ENCODE measurements at places on chromosomes 16 and 17.

DNA sequence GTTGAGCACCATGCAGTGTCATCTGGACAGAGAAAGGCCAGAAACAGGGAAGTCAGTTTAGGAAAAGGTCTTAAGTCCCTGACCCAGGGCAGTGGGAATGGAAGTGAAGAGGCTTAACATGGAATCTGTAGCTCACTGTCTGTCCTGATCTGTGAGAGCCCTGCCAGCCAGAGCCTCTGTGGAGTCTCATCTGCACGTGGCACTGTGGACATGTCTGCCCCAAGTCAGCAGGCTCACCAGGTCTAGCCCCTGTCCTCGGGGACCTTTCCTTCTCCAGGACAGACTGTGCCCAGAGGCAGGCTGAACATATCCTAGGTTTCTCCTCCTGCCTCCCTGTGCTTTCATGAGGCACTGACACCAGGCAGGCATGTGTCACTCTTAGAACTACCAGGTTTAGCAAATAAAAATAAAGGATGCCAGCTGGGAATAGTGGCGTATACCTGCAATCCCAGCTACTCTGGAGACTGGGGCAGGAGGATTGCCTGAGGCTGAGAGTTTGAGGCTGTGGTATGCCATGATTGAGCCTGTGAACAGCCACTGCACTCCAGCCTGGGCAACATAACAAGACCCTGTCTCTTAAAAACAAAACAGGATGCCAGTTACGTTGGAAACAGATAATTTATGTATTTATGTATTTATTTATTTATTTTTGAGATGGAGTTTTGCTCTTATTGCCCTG is 22.4 kb downstream of the UNK start:
- DNase-seq, result peak; percentile 50

DNA sequence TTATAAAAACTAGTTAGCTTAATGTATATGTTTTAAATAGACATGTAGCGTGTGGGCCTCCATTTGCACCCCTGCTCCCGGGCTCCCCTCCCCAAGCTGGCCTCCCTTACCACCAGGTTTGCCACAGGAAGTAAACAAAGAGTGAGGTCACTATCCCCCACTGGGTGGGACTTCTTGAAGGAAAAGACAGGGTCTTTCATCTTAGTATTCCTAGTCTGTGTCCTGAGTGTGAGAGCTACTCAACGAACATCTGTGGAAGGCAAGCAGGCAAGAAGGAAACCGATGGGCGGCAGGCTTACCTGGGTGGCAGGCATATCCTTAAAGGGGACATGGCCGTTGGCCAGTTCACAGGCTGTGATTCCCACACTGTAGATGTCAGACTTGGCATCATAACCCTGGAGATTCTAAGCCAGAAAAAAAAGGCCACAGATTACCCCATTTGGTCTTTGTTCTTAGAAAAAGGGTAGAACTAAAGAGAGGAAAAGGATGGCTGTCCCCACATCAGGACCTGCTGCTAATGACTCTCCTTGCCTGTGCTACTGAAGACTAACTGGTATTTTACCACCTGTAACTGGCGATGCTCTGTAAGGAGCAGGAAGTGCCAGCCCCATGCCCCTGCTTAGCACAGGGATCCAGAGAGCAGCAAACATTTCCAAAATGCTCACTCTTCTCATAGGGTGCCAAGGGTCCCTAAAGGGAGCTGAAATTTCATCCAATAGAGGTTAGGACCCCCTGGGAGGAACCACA is 6.6 kb upstream of the LIMD2 start:
- no peak for DNase-seq

GRCh38 chr17:43338886-43339516 is 59.8 kb upstream of the ARL4D start:
- peak; percentile 85 for DNase-seq

- no peak for DNase-seq
Measured at GRCh38 chr17:9071811-9072498, 50.6 kb downstream of the NTN1 start.

DNA sequence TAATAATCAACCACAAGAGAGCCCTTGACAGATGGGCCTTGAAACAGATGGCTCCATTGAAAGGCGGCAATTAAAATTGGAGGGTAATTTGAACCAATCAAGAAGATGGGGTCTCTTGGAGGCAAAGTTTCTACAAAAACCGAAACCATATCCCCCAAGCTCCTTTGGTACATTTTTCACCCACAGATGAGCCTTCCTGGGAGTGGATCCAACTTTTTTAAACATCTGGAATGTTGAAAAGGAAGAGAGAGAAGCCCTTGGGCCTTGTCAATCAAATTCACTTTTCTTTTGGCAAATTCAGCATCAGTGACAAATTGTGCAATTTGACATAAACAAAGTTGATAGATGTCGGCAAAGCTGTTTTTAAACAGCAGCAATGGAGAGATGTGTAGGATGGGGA is 13.2 kb upstream of the NUP93 start:
- no peak for DNase-seq

DNA sequence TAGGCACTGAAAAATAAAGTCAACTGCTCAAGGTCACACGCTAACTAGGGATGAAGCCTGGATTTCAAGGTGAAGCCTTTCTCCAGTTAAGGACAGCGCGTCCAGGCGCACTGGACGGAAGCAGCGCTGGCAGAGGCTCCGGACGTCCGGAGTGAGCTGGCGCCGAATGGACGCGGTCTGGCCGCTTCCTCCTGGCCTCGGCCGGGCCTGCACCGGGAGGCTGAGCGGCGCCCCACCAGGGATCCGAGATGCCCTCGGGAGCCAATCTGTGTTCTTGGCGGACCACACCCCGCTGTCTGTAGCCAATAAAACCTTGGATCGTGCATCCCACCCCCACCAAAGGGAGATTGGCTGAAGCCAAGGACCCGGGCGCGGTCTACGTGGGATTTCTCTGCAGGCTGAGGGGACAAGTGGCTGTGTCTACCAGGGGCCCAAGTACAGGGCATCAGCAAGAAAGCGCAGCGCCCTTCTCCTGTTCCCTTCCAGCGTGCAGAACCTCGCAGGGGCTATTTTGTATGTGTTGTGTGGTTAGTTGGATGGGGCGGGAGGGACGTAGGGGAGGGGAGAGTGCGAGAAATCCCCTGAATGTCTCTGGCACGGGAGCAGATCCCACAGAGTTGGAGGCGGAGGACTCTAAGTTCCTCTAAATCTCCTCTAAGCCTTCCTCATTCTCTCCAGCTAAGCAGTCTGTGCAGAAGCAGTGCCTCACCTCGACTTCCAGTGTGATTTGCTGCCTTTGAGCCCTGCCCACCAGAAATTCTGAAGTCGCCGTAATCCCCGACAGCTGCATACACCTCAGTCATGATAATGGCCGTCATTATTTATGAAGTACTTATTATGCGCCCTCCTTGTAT is 2.5 kb upstream of the AKAP10 start:
- DNase-seq, result no peak

- DNase-seq, result peak; percentile 36
Measured at GRCh38 chr17:8869114-8869815, 1.8 kb upstream of the PIK3R6 start.

GRCh38 chr16:35749253-35750141 is 2290.1 kb downstream of the TP53TG3F start:
- no peak for DNase-seq

DNA sequence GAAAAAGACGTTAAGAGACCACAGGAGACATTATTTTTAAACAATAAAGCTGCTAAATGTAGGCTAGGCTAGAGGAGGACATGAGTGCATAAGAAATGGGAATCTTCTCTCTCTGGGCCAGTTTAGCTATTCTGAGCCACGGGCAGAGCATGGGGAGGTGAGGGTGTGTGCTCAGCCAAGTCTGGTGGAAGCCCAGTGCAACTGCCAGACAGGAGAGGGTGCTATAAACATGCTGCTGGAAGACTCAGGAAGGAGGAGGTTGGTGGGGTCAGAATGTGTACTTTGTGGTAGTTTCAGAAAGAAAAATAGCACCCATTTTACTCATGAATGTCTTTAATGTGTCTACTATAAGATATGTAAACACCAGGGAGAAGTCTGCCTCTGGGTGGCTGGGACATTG is 5.9 kb upstream of the SDK2 start:
- DNase-seq, result no peak

GRCh38 chr17:49971848-49972485 is 3.0 kb downstream of the DLX4 start:
- no peak for DNase-seq

DNA sequence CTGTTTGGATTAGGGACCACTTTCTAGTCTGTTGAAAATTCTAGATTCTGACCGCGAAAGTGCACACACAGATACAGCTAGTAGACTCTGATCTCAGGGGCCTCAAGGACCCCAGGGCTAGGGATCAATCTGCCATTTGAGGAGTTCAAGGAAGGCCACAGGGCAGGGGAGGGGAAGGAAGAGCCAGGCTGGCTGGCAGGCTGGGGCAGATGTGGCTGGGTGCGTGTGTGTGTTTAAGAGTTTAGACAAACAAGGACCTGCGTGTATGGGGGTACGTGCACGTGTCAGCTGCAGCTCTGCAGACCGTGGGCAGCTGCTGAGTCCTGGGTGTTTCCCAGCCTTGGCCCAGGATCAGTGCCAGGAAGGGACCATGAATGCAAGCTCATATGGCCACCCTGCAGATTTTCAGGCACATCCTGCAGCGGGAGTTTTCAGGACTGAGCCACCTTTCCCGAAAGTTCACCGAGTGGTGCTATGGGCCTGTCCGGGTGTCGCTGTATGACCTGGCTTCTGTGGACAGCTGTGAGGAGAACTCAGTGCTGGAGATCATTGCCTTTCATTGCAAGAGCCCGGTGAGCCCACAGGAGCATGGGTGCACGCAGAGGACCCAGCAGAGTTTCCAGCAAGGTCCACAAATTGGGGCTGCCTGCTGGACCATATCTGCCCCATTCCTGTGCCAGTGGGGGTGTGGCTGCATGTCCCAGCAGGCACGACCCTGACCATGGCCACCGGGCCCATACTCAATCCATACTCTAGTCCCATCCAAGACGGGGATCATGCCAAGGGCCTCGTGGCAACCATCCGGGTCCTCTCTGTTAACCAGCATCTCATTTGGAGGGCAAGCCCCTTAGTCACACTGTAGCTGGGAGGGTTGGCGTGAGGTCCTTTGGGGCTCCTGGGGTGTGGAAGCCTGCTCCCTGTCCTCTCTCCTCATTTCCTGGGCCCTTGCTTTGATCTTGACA is 10.6 kb downstream of the TRPV2 start:
- DNase-seq, result no peak

DNA sequence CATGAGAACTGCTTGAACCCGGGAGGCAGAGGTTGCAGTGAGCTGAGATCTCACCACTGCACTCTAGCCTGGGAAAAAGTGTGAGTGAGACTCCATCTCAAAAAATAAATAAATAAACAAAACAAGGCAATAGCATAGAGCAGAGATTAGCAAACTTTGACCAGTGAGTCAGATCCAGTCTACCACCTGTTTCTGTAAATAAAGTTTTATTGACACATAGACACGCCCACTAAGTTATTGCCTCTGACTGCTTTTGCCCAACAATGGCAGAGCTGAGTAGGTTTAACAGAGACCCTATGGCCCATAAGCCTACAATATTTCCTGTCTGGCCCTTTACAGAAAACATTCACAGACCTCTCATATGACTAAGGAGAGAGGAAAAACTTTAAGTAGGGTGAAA is 44.3 kb downstream of the XYLT1 start:
- no peak for DNase-seq

- no peak for DNase-seq
Measured at GRCh38 chr16:69056421-69056820, 49.0 kb upstream of the HAS3 start.

- no peak for DNase-seq
Measured at GRCh38 chr17:75341784-75342486, 52.7 kb upstream of the SLC25A19 start.

DNA sequence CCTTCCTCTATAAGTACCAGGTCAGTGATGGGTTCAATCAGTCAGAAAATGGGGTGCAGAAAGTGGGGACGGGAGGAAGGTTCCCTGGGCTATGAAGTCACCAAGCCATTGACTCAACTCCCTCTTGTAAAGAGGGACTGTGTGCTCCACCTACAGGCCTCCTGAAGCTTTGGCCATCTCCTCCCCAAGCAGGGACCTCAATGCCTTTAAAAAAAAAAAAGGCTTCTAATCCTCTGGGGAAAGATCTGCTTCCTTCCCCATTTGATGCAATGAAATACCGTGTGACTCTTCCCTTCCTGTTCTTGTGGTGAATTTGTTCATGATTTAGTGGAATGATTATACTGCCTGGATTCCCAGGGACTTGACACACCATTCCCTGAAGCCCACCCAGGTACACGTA is 30.8 kb downstream of the VWA3A start:
- no peak for DNase-seq

DNA sequence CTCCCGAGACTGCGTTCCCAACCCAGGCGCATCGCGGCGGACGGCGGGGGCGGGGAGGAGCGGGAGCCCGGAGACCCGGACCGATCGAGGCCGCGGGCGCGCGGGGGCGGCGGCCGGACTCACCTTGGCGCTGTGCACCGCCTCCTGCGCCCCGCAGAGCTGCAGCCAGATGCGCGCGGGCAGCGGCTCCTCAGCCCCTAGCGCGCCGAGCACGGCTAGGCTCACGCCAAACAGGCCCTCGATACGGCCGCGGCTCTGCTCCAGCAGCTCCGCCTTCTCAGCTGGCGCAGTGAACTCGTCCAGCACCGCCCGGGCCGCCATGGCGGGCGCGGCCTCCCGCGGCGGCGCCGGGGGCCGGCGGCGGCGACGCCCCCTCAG is 339 bp downstream of the N4BP1 start:
- DNase-seq, result peak; percentile 82

DNA sequence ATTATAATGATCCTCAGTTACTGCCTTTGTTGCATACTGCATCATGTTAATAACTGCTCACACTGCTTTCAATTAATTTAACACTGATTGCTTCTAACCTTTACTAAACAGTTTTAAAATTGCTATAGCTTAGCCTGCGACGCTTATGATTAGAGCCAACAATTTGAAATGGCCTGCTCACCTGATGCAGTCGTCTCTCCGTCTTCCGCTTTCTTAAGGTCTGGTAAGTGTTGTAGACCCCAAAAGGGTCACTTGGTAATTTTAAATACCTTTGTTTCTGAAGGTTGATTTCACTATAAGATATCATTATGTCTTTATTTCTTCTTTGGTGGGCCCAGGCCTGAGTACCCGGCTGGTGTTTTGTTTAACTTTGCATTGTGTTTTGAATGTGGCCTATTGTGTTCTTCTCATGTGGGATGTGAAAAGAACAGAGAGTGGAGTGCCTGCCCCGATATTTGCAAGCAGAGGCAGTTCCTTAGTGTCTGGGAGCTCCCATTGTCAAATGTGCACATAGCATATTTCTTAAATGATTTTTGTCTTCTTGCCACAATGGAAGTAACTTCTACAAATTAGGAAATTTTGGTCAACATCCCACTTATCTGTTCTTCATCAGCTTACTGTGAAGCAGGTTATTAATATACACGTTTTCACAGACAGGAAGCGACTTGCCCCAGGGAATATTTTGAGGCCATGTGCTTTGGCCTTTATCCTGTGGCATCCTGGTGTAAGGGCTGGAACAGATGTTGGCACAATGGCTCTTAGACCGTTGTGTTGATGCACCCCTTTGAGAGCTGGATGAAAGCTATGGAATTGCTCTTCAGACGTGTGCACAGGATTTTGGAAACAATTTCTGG is 2.9 kb downstream of the PHKB start:
- DNase-seq, result no peak
